Amniotic epithelial cell (primary cell): ENCODE measurements at places on chromosomes 2 and 18.
A peak's percentile ranks its signal among the peaks of the same experiment; 100 is the strongest.

- no peak for DNase-seq
These were observed 230.2 kb downstream of the CDCA7 start for GRCh38 chr2:173584676-173585458.

DNA sequence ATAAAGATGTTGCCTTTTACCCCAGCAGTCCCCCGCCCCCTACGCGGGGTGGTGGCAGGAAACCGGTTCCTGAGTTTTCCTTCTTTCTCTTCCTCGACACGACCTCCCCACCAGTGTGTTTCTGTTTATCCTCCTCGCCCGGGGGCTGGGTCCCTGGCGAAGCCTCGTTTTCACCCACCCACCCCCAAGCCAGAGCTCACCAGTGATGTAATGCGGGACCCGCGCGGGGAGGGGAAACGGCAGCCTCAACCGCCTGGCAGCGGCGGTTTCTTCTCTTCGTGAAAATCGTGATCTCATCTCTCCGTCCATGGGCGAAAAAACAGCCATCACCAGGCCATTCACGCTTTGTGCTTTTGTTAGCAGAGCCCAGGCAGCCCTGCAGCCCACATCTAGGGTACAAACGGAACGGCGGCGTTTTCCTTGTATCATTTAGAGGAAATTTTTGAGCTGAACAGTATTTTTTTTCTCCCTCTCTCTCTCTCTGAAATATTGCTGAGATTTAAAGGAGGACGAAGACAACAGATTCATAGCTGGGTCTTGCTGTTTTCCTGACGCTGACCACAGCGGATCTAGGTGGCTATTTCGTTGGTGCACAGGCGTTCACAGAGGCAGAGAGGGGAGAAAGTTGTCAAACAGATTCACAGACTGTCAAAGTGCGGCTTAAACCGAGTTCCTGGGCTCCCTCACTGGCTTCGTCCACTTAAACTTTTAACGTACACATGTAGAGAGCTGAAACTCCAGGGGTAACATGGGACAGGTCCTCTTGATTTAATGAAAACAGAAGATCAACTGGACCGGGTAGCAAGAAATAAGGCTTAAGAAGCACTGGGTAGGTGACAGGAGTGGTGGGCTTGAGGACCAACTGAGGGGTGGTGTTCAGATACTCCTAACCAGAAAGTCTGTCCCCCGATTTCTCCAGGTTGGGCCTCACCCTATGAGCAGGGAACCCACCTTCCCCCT is 21.9 kb upstream of the PAX3 start:
- DNase-seq, result no peak

GRCh38 chr2:76569819-76570218 is 859.1 kb upstream of the GCFC2 start:
- DNase-seq, result no peak

- DNase-seq, result peak; percentile 32
These were observed 7.4 kb upstream of the NAB1 start for GRCh38 chr2:190641469-190641868.

- peak; percentile 97 for DNase-seq
These were observed 30.7 kb downstream of the IGFBP5 start for GRCh38 chr2:216664593-216665034.

GRCh38 chr2:45288532-45289417 is 279.5 kb upstream of the SIX2 start:
- no peak for DNase-seq

- no peak for DNase-seq
These were observed 157.4 kb upstream of the TTC39C start for GRCh38 chr18:23857164-23857552.

GRCh38 chr2:156852681-156853080 is 404.8 kb upstream of the GALNT5 start:
- DNase-seq, result no peak

DNA sequence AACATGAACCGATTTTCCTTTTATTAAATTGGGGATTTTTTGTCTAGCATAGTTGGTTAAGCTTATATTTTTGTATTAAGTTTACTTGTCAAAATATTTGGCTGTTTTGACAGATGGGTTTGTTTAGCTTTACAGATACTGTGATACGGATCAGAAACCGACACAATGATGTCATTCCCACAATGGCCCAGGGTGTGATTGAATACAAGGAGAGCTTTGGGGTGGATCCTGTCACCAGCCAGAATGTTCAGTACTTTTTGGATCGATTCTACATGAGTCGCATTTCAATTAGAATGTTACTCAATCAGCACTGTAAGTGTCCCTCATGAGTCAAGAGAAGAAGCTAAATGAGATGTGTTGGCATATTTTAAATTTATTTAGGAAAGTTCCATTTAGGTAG is 8.5 kb downstream of the PDK1 start:
- no peak for DNase-seq

DNA sequence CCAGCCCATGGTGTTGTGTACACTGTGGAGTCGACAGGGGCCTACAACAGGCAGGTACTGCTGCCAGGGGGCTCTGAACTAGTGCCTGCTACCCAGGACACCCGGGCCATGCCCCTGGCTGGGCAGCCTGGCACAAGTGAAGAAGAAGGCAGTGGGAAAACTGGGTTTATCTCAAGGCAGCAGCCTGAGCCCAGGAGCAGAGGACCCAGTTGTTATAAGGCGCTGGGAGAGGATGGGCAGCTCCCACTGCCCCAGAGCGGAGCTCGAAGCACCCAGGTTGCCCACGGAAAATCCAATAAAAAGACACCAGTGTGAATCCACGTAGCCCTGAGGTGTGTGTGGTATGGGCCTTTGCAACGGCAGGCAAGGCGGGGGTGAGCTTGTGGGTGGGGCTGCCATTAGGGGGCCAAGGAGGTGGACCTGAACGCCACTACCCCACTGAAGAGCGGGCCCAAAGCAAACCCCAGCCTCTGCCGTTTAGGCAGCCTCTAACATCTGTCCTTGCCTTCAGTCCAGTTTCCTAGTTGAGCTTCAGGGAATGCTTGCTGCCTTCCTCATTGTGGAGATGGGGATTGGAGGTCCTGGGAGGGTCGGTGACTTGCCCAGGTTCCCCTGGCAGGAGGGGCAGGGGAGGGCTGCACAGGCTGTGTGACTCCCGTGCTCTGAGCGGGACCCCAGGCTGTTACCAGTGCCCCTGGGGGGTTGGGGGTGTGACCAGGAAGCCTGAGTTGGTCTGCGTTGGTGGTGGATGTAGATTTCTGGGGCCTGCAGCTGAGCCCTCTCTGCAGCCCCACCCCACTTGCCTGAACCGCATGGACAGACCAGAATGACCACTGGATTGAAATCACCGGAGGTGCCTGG is 16.0 kb downstream of the ARID5A start:
- no peak for DNase-seq

- DNase-seq, result no peak
These were observed 39.1 kb downstream of the C18orf54 start for GRCh38 chr18:54396760-54397159.

DNA sequence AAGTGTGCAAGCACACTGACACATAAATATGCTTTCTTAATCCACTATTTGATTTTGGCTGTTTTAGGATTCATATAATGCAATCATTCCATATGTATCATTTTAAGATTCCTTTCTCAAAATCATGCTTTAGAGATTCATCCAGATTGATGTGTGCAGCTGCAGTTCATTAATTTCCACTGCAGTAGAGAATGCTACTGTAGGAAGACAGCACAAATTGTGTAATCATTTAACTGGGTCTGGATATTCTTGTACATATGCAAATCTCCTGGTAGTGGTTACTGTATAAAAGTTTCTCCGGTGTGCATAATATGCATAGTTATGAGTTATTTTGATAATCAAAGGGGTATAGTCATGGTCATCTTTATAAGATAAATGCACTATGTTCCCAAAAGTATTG is 502.5 kb upstream of the ACVR2A start:
- DNase-seq, result no peak

DNA sequence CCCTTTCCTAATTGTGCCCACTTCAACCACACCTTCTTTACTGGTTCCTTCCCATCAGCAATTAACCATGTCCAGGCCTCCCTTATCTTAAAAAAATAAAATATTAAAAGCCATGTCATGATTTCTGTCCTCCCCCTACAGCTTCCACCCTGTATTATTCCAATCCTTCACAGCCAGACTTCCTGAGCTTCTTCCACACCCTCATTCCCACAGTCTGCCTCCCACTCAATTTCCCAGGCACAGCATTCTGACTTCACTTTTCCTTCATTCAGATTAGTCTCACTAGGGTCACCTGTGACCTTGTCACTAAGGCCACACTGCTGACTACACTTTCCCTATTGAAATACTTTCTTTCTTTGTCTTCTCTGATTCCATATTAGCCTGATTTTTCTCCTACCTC is 159.4 kb downstream of the DIS3L2 start:
- peak; percentile 19 for DNase-seq

DNA sequence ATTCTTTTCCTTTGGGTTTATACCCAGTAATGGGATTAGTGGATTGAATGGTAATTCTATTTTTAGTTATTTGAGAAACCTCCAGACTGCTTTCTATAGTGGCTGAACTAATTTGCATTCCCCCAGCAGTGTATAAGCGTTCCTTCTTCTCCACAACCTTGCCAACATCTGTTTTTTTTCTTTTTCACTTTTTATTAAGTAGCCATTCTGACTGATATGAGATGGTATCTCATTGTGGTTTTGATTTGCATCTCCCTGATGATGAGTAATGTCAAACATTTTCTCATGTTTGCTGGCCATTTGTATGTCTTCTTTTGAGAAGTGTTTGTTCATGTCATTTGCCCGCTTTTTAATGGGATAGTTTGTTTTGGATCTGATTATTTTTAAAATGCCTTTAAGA is 64.1 kb upstream of the MEIS1 start:
- peak; percentile 8 for DNase-seq

GRCh38 chr2:207283356-207283755 is 117.6 kb upstream of the KLF7 start:
- DNase-seq, result peak; percentile 25

DNA sequence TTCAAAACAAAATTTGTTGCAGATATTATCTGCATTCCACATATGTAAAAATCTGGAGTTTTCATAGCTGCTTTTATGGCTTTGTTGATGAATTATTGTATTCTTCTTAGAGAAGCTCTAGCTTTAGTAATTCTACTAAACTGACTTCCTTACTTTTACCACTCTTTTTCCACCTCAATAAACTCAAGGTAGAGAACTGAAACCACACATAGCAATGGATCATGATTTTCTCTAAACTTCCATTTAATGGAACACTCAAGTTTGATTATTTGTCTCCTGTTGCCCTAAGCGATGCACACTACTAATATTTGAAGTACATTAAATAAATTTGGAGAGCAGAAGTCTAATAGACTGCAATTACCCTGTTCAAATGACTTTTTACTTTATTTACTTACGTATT is 192.0 kb downstream of the NBAS start:
- no peak for DNase-seq

DNA sequence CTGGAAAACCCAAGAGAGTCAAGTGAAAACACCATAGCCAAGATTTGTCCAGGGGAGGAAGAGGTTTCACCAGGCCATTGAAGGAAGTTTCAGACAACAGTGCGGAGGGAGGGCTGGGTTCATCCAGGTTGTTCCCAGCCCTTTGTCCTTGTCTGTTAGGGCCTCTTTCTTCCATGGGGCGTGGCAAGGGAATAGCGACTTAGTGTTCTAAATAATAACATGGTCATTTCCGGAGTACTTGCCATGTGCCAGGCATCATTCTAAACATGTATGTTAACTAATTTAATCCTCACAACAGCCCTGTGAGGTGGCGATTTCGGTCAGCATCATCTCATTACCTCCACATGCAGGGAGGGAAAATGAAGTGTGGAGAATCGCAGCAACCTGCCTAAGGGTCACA is 77.3 kb downstream of the TCF7L1 start:
- no peak for DNase-seq

- no peak for DNase-seq
These were observed 49.4 kb upstream of the FIGN start for GRCh38 chr2:163785162-163785561.

DNA sequence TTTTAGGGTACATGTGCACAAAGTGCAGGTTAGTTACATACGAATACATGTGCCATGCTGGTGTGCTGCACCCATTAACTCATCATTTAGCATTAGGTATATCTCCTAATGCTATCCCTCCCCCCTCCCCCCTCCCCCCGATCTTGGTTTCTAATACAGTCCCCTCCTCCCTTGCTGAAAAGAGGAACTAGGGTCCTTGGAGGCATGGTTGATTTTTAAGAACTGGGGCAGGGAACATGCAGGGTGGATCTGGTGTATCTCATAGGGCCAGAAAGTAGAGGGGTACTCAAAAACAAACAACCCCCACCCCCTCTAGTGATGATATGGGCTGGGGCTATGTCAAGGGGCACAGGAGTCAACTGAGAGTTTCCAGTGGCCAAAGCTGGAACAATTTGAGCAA is 153.4 kb downstream of the UBR3 start:
- DNase-seq, result no peak

DNA sequence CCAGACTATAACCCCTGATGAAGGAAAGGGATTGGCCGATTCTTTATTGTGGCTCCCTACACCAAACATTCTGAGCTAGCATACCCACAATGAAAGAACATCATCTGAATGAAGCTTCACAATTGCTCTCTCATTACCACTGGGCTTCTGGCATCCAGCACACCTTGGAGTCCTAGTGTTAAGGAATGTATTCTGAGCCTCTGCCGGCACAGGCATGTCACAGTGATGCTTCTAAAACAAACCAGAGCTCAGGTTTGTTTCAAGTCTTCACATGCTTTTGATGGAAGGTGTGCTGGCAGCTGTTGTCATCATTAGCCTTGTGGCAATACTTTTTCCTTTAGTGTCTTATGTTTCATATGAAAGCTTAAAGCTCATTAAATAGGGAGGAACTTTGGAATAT is 76.3 kb upstream of the RBBP8 start:
- no peak for DNase-seq

DNA sequence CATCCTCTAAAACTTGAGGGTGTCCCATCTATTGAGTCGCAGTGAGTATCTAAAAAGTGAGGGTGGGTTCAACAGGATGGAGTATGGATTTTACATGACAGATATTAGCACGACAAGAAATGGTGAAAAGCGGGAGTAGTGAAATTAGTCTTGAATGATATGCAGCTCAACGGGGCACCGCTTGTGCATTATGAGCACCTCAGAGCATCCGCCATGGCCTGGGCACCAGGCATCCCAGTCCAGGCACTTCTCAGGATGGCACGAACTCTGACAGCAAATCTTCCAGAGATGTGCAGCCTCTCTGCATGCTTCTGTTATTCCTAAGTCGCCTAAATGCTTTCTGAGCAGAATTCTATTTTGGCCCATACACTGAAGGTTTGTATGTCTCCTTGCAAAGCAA is 57.1 kb downstream of the ZNF516 start:
- no peak for DNase-seq

DNA sequence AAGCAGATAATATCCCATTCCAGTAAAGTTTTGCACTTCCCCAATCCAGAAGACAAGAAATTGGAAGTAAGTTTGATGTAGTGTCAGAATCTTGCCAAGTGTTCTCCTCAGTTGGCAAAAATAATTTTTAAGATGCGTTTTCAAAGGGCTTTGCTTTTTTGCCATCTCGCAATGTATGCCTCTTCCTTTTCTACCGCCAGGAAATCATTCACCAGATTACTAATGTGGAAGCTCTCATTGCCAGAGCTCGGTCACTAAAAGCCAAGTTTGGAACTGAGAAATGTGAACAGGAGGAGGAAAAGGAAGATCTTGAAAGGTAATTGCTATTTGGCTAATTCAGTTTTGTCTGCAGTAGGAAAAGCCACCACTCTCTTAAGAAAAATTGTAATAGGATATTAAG is 110.7 kb downstream of the RAB3GAP1 start:
- DNase-seq, result no peak
